ENCODE measurements at places on chromosomes 7 and 10.

DNA sequence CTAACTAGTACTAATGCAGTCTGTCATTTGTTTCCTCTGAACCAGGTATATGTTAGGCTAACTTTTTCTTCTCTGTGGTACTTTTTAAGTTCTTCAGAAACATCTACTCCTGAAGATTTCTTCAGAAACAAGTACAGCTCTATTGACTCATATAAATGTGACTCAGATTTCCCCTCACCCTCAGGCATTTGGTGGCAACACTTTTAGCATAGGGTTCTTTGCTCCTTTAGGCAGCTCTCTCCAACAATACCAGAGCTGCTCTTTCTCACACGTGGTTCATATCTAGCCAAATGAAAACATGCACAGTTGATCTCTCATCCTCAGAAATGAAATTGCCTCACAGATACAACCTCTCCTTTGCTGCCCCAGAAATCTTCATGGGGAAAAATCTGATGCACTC is 939.8 kb downstream of the SORCS1 start:
- DNase-seq = no peak

- DNase-seq = peak; percentile 27
These were observed 348.2 kb upstream of the C7orf33 start for GRCh38 chr7:148242294-148242821.

- no peak for DNase-seq
These were observed 101.5 kb upstream of the EGR2 start for GRCh38 chr10:62917475-62918238.

GRCh38 chr10:46549171-46550075 is 7.0 kb downstream of the GPRIN2 start:
- peak; percentile 9 for DNase-seq

DNA sequence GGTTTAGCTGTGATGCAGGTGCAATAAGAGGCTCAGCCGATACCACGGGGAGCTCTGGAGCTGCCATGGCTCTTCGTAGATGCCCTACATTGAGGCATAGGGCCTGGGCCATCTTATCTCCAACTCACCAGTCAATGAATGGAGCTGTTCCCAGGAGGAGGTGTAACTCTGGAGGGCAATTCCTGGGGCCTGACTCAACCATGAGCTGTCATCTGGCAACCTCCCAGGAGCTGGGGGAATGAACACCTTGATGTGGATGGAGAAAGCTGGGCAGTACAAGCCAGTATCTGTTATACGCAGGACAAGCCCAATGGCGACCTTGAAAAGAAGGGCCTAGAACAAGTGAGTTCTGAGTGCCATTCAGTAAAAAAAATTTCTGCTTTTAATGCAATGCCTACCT is 224.0 kb upstream of the PLXDC2 start:
- no peak for DNase-seq

- DNase-seq = no peak
These were observed 88.7 kb downstream of the CPED1 start for GRCh38 chr7:121077165-121077630.

GRCh38 chr7:16135658-16136057 is 285.7 kb downstream of the CRPPA start:
- no peak for DNase-seq

- DNase-seq = no peak
These were observed 559.9 kb downstream of the SDK1 start for GRCh38 chr7:3860932-3861331.

GRCh38 chr7:47702080-47702479 is 120.2 kb upstream of the TNS3 start:
- no peak for DNase-seq

- no peak for DNase-seq
These were observed 8.4 kb upstream of the LGI1 start for GRCh38 chr10:93749218-93749799.

DNA sequence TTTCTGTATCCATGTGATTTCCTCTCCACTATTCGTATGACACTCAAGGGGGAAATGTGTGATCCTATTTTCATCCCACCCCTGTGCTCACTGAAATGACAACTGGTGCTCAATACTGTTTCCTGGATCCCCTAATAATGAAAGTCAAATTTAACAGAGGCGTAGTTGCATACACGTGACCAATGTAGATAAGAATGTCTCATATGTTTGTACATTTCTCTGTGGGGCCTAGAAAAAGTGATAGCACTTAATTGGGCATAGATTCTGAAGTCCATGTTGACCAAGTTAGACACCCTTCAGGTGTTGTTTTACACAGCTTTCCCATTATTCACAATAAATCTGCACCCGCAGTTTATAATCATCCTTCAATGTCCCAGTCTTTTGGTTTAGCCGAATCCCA is 59.1 kb downstream of the JAZF1 start:
- no peak for DNase-seq

- DNase-seq = no peak
These were observed 37.4 kb downstream of the GOT1 start for GRCh38 chr10:99393036-99393435.

DNA sequence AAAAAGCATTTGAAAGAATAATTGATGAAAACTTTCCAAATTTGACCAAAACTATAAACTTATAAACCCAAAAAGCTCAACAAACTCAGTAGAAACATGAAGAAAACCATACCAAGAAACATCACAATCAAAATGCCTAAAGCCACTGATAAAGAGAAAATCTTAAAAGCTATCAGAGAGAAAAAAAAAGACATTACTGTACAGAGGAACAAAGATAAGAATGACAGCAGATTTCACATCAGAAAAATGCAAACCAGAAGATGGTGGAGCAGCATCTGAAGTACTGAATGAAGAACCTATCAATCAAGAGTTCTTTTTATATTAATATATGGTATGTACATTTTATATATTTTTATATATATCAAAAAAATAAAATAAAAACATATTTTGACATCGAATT is 2.4 kb upstream of the GPAM start:
- no peak for DNase-seq

- DNase-seq = no peak
These were observed 13.6 kb downstream of the VPS50 start for GRCh38 chr7:93245525-93246432.

- no peak for DNase-seq
These were observed 34.7 kb downstream of the SVIL start for GRCh38 chr10:29600067-29600466.

- DNase-seq = no peak
These were observed 8.4 kb downstream of the GOLGA7B start for GRCh38 chr10:97858001-97858439.

DNA sequence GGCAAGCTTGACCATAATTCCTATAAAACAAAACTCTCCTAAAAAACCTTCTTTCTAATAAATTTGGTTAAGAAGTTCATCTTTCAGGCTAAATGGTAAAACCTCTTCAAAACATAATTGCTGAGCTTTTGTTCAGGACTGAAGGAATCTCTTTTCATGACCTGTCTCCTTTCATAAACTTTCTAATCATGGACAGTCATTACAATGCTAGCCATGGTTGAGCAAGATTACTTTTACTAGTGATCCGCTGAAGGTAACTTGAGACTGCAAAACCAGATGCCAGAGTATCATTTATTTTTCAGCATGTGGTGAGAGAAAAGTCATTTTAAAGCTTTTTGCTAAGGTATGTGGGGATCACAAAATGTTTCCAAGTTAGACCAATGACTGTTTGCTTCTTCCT is 186.4 kb upstream of the RHOBTB1 start:
- DNase-seq = no peak

GRCh38 chr7:128166603-128167041 is 74.5 kb upstream of the LEP start:
- DNase-seq = no peak

GRCh38 chr10:49106451-49106850 is 8.9 kb downstream of the VSTM4 start:
- no peak for DNase-seq

- DNase-seq = no peak
These were observed 87.4 kb upstream of the RSU1 start for GRCh38 chr10:16904639-16905061.

- DNase-seq = no peak
These were observed 135.7 kb downstream of the LCOR start for GRCh38 chr10:96967847-96968246.

- DNase-seq = no peak
These were observed 21.9 kb upstream of the ECHDC3 start for GRCh38 chr10:11720260-11720741.

GRCh38 chr7:21923658-21924057 is 22.0 kb downstream of the CDCA7L start:
- DNase-seq = no peak

- no peak for DNase-seq
These were observed 78.3 kb upstream of the TMEM72 start for GRCh38 chr10:44832595-44833390.

DNA sequence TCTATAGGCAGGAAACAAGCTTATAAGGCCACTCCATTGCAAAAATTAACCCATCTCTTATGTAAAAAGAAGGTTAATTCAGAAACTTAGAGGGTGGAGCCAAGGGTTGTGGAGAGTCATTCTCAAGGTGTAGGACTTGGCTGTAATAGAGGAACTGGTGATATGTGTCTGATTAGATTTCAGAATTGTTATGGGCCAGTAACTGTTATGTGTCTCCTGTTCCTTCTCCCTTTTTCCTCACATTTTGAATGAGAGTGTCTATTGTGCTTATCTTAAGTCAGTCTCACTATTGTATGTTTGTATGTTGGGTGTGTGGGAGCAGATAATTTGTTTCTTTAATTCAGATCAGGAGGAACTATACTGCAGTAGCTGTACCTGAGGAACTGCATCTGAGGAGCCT is 49.1 kb downstream of the AHCYL2 start:
- no peak for DNase-seq

- DNase-seq = no peak
These were observed 198.3 kb downstream of the PLXNA4 start for GRCh38 chr7:132377703-132378584.

DNA sequence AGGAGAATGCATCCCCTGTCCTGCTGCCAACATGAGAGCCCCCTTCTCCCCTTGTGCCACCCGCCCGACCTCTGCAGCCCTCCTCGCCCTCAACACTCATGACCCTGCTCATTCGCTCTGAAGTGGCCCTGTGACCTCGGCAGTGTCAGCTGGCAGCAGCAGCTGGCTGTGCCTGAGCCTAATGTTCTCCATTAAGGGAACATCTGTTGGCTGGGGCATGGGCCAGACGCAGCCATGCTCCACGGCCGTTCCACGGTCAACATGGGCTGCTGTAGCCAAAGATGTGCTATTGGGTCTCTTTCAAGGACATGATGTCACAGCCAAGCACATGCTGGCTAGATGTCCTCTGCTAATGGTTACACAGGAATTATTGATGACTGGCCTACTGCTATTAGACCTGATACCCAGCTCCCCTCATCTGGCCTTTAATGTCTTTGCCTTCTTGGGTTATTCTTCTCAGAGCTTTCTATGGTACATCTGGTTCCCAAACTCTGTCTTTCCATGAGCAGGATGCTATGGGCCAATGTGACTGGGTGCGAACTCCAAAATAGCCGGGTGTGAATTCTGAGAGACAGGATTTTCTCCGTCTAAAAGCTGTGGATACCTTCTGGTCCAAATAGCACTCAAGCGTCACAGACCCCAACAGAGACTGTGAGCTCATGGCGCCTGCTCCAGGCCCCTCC is 22.4 kb downstream of the ADCYAP1R1 start:
- peak; percentile 46 for DNase-seq

DNA sequence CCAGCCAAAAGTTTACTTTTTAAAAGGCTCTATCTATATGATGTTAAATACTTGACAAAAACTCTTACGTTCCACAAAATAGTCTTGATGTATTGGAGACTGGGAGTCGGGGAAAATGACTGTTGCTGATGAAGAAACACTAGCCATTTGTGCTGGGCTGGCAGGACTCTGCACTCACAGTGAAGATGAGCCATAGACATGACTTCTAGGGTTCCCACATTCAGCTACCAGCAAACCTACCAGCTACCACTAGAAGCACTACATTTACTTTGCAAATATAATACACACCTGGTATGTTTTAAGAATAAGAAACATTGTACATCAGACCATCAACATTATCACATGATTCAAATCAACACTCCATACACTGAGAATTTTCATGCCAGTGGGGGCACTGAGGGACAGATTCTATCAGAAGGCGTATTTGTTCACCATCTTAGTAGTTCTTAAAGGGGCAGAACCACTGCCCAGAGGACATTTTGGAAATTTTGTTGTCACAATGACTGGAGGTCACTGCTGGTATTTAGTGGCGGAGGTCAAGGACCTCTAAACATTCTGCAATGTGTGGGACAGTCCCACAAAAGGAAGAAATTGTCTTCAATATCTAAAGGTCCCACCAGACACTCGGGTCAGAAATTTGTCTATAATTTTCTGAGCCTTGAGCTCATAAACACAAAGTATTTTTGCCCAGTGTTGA is 52.3 kb downstream of the PARD3 start:
- DNase-seq = no peak

GRCh38 chr7:51071427-51071826 is 245.2 kb downstream of the COBL start:
- no peak for DNase-seq

- DNase-seq = no peak
These were observed 92.7 kb downstream of the DNAJC1 start for GRCh38 chr10:21910798-21911197.

DNA sequence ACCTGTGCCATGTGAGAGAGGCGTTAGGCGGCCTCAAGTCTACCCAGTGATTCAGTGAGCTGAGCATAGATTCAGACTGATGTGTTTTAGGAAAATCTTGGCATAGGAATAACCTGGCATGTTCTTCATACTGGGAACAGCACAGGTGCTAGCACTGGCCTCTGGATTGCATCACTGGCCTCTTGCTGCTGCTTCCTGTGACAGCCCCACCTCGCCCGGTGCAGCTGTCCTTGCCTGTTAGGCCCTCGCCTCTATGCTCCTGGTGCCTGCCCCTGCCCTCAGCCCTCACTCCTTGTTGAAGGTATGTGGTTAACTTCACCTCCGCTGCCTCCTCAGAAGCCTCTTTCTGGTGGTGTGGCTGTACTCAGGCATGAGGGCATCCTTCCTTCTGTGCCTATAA is 46.2 kb downstream of the BLNK start:
- no peak for DNase-seq

DNA sequence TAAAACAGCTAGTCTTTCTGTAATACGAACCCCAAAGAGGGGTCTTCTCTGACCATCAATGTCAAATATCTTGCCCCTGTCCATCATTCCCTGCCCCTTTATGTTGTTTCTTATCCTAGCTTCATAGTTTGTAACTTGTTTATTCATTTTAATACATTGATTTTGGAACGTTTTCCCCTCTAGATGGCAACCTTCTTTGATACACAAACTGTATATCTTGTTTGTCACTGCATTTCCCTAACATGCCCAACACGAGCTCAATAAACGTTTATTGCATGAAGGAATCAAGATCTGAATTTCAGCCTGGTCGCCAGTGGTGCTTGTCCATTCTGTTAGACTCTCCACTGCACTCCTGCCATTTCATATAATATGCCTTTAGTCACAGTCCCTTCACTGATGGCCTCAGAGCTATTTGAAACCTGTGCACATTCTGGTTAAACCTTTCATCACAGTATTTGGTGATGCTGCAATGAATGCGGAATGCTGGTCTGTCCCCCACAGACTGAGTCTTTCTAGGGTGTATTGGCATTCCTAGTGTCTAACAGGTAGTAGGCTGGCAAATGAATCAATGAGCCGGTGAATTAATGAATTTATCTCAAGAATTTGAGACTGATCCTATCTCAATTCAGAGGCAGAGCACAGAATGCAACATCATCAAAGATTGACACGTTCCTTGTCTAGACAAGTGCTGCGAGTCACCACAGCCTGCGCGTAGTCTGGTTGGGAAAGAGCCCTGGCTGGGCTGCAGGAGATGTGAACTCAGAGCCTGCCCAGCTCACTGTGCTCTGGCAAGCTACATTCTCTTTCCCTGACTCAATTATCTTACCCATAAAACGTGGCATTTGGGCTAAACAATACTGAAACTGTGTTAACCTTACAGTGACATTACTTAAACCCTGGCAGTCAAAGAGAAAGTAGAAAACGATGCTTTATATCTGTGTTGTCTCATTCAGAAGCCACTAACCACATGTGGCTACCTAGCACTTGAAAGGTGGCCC is 55.2 kb upstream of the FRMD4A start:
- DNase-seq = no peak

GRCh38 chr7:151060416-151061212 is 1.2 kb downstream of the SLC4A2 start:
- DNase-seq = peak; percentile 71

All from left colon (tissue), 2 donors.